Stimulated activated CD8-positive, alpha-beta memory T cell treated with anti-CD3 and anti-CD28 coated beads, Interleukin-7, amount 100 ng/mL, for 1 hour (primary cell): ENCODE measurements at places on chromosomes 13 and 19.

- no peak for DNase-seq
Observed at GRCh38 chr13:59663707-59664106, 500.0 kb downstream of the DIAPH3 start.

GRCh38 chr19:37055330-37055729 is 22.9 kb upstream of the ZNF420 start:
- no peak for DNase-seq

DNA sequence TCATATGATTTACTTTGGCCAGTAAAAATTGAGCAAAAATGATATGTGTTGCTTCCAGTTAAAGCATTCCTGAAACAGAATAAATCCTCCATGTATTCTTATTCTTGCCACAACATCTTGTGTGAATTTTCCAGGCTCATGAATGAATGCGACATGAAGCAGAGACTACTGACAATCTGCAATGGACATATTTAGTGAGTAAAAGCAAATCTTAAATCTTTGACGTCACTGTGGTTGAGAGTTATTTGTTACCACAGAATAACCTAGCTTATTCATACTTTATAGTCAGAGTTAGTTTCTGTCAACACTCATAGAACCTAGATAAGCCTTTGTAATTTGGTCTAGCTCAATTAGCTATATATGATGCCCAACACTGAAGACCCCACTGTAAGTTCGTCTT is 1443.1 kb downstream of the PCDH9 start:
- DNase-seq = no peak

DNA sequence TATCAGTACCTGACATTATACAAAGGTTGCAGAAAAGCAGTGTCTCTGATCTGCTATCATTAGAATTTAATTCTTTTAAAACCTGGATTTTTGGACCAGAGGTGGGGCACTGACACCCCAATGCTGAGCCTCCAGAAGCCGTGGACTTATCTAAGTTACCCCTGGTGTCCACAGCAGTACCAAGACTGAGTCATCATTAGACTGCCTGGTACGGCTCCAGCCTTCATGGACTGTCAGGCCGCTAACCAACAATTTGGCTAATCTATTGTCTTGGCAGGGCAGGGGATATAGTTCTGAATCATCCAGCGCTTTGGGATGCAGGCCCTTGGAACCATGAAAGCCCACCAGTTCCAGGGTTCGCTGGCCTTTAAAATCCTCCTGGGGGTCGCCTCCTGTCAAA is 78.3 kb downstream of the TSHZ3 start:
- DNase-seq = no peak

GRCh38 chr13:90362707-90363106 is 984.8 kb upstream of the MIR17HG start:
- no peak for DNase-seq

DNA sequence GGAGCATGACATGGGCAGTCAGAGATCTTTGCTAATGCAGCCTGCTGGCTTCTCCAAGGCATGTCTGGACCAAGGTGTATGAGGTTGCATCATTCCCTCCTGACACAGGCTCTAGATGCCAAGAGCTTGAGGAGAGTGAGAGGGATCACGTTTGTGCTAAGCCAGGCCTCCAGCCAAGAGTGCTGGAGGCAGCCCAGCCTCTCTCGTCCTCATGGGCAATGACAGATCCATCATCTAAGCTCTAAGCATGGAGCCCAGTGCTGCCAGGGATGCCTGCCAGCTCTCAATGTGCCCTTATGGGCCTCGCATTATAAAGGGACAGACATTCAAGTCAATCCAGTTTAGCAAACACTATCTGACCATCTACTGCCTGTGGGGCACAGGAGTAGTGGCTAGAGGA is 136.3 kb upstream of the VSTM2B start:
- DNase-seq = no peak

DNA sequence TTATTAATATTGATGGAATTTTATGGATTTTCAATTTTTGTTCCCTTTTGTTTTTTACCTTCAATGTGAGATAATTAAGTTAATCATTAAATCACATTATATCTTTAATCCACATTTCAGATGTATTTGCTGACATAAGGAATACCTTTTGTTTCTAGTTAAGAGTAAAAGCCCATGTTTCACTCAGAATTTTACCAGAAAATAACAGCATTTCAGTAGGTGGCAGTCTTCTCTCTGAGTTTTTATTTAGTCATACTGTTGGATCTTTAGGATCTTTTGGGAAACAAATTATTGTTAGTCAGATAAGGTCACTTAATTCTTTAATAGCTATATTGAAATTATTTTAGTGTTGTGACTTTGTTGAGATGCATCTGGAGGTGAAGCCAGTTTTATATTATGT is 67.9 kb downstream of the NDFIP2 start:
- no peak for DNase-seq

DNA sequence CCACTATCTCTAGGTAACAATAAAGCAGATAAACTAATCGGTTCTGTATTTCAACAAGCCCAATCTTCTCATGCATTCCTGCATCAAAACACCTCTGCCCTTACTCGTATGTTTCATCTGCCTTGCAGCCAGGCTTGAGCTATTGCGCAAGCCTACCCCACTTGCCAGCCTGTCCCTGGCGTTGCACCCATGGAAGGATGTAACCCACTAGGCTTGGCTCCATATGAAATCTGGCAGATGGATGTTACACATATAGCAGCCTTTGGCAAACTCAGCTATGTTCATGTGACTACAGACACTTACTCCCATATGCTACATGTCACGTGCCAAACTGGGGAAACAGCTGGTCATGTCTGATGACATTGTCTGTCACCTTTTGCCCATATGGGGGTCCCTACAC is 11.9 kb upstream of the ZNF549 start:
- no peak for DNase-seq

- DNase-seq = no peak
Observed at GRCh38 chr13:49643035-49643646, 14.8 kb downstream of the ARL11 start.

GRCh38 chr13:39930544-39931444 is 275.3 kb downstream of the COG6 start:
- no peak for DNase-seq

DNA sequence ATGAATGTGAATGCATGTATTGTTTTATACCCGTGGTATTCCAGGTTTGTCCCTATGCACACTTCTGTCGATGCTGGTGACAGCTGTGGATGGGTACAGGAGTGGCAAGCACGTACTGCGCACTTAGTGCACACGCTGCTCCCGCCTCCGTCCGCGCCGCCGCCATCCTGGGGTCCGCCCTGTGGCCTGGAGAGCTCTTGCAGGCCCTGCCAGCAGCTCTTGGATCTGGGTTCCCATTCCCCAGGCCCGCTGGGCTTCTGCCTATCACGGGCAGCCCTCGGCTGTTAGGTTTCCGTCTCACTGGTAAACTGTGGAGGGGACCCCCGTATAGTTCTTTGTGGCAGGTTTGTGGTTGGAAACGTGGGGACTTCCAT is 4.0 kb downstream of the GNA11 start:
- DNase-seq = no peak

DNA sequence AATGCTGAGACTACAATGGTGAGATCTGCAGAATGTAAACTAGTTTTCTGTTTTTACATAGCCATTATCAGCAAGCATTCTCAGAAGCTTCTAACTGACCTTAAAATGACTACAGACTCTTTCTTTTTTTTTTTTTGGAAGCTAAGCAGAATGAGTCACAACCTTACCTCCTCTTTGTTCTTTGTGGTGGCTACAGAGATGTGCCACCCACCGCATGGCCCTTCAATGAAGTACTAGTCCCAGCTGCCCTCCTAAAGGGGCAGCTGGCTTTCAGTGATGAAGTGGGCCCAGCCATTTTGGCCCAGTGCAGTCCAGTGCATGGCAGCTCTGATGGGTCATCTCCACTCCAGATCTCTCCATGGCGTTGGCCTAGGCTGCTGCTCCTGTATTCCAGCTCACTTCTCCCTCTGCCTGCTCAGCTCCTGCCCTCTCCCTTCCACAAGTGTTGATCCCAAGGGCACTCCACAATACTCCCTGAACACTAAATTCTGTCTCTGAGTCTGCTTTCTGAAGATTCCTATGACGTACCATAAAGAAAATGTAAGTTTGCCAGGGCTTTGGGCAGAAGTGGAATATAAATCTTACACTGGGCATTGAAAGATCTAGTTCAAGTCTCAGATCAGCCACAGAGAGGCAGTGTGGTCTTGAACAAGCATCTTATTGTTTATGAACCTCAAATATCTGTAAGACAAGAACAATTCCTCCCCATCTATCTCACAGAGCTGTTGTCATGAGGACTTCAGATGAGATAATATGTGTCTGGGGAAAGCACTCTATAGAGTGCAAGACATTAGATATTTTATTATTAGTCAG is 85.6 kb downstream of the RXFP2 start:
- DNase-seq = no peak

GRCh38 chr19:4367336-4367723 is 24.0 kb downstream of the MPND start:
- no peak for DNase-seq

- no peak for DNase-seq
Observed at GRCh38 chr13:39378306-39378705, 224.7 kb downstream of the LHFPL6 start.

- peak; percentile 12 for DNase-seq
Observed at GRCh38 chr13:97344265-97345175, 89.4 kb upstream of the RAP2A start.

DNA sequence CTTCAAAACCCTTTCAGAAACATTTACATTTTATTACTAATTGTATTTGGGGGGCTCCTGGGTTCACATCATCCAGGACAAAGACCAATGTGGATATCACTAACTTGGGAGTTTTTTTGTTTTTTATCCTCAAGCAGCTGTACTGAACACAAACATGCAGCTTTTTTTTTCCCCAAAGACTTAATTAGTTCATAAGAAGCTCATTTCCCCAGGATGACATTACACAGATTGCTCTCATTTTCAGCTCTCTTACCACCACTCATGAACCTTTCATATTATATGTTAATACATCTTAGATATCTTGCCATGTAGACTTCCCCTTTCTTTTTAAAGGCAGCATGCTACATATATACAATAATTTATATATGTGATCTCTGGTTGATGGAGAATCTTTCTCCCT is 118.7 kb upstream of the MAB21L1 start:
- DNase-seq = no peak

DNA sequence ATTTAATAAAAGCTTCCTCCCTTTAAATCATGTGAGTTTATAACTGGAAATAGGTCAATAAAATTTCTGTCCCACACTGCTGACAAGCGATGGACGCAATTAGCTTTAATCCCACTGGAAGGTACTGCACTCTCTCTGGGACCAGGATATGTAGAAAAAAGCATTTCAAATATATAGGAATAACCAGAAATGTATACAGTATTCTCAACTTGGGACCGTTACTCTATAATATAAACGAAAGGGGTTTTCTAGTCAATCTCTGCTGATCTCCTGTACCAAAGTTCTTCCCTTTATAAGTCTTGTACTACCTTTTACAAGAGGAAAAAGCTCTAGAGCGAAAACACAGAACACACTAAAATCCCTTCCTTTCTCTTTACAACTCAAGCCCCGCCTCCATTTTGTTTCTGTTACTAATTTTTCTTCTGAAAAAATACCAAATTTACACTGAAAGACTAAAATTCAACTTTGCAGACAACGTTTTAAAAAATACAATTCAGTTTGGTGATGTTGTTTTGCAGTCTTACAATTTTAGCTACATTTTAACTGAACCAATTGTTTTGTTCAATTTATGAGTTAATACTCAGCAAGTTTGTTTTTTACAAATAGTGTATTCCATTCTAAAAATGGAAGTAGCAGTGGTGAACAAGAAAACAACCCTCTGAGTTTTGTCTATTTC is 1.7 kb upstream of the USPL1 start:
- DNase-seq = no peak

- no peak for DNase-seq
Observed at GRCh38 chr13:111316161-111316730, 4.2 kb upstream of the TEX29 start.

DNA sequence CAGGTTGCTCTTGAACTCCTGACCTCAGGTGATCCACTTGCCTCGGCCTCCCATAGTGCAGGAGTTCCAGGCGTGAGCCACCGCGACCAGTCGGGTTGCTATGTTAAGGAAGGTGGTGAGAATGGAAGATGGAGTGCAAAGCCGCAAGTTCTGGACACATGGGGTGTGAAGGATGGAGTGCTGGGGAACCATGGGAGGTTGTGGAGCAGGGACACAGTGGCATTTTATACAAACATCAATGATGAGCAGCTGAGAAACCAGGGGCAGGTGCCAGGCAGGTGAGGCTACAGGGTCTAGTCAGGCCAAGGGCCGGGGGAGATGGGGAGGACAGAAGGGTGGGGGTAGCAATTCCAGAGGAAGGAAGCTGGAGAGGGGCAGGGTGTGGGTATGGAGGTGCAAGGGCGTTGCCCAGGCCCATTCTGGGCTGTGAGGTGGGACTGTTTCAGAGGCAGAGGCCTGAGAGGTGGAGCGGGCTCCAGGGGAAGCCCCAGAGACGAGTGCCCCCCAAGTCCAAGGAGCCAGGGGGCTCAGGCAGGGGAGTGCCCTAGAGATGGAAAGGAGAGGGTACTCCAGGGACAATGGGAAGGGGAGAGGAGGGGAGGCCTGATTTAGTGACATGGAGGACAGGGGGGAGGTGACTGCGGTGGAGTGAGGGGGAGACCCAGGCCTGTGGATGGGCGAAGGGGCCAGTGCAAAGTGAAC is 1.9 kb upstream of the RAX2 start:
- no peak for DNase-seq

- no peak for DNase-seq
Observed at GRCh38 chr13:67736646-67737420, 506.7 kb upstream of the PCDH9 start.
